ENCODE measurements at places on chromosomes 11 and 22.

- no peak for DNase-seq
Measured at GRCh38 chr22:46829941-46830715, 67.7 kb downstream of the TBC1D22A start.

- DNase-seq, result no peak
Measured at GRCh38 chr11:77214557-77214956, 86.5 kb downstream of the MYO7A start.

- no peak for DNase-seq
Measured at GRCh38 chr11:30113326-30113898, 96.6 kb upstream of the KCNA4 start.

- DNase-seq, result no peak
Measured at GRCh38 chr11:68040957-68041591, 2.2 kb downstream of the TCIRG1 start.

GRCh38 chr11:1825039-1825740 lies 9.6 kb upstream of the SYT8 start:
- no peak for DNase-seq

DNA sequence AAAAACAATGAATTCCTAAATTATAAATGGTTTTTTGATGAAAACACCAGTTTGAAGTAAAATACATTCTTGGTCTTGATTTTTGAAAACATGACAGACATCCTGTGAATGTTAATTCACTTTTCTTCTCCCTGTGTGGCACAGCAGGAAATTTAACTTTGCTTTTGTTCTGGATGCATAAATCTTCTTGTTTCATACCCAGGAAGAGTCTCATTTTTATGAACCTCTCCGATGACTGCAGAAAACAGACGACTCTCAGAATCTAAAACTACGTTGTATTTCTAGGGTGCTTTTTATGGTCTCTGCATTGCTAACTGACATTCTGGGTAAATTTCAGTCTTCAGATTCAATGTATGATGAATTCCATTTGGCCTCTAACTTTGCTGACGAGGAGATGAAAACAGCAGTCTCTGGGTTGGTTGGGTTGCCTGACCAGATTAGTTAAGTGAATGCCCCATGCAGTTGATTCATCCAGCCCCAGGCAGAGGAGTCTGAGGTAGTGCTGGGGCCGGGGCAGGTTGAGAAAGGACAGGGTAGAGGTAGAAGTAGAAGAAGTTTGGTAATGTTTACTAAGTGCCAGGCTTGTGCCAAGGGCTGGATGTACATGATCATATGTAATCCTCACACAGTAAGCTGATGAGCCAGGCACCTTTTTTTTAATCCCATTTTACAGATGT lies 20.1 kb downstream of the TCP11L1 start:
- no peak for DNase-seq

DNA sequence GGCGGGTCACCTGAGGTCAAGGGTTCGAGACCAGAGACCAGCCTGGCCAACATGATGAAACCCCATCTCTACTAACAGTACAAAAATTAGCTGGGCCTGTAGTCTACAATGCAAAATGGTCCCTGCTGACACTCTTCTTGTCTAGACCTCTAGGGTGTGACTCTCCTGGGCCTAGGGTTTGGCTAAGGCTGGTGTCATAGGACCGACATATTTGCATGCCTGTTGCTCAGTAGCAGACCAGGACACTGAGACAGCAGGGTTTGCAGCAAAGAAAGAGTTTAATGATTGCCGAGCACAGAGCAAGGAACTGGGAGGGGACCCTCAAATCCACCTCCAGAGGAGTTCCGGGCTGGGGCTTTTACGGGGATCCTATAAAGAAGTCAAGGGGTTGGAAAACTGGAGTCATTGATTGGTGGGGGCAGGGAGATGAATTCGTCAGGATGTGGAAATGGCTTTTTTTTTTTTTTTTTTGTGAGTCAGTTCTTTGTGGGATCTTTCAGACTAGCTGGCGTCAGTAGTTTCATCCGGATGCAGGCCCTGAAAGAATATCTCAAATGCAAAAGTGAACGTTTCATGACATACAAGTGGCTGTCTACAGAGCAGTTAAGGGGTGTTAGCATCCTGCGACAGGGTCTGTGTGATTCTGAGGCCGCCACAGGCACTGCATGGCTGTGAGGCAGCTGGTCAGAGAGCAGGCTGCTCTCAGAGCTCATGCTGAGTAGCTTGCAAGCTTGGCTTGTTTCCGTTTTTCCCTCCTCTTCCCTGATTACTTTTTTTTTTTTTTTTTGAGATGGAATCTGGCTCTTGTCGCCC lies 27.2 kb upstream of the A4GALT start:
- DNase-seq, result no peak

GRCh38 chr11:14300661-14301304 lies 58.2 kb downstream of the RRAS2 start:
- no peak for DNase-seq

DNA sequence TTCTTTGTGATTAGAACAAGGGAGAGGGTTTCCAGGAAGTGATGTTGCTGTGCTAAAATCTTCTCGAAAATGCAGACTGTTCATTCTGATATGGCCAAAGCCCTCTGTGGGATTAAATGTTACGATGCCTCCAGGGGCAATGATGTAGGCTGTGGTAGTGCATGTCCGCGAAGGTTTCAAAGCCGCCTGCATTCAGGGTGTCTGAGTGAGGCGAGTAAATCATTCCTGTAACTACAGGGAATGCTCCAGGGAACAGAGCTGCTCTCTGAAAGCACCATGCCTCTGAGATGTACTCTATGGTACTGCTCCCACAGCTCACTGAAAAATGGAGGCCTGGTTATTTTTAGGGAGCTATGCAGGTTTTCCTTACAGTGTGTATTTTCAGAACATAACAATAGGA lies 21.2 kb downstream of the PDGFD start:
- DNase-seq, result no peak

DNA sequence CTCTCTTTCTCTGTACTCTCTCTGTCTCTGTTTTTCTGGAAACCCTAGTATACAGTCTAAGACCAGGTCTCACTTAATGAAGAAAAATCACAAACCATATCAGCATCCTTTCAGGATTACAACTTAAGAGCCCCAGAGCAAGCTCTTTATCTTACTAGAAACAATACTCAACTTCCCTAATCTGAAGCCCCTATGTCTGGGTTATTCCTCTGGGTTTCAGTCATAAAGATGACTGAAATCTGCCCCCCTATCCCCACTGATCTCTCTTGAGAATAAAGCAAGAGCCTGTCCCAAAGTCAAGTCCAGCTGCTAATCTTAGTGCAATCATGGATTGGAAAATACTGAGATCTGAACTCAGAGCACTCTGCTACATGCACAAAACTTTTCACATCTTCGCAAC lies 53.9 kb upstream of the PICALM start:
- no peak for DNase-seq

DNA sequence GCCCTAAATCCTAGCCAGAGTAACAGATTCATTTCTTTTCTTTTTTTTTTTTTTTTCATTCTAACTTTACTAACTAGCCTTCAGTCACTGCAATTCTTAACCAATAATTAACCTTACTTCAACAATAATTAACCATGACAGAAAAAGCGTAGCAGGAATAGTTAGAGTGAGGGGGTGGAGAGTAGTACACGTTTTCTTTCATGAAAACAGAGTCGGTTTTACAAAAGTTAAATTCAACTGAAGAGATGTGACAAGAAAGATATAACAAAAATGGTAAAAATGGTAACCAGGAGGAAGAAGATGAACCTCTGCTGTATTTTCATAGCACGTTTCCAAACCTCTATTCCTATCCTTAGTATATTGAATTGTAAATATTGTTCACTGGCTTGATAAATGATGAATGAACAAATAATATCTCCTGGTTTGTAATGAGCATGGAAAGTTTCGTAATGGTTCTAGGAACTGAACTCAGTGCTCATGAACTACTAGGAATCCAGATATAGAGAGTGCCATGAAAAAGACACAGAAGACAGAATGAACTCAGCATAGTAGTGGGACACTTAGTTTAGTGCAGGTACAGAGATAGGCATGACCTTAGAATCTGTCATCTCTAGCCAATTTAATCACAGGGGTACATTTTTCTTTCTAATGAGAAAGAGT lies 116.5 kb upstream of the ANO5 start:
- DNase-seq, result no peak

GRCh38 chr11:76626921-76627401 lies 43.6 kb downstream of the LRRC32 start:
- DNase-seq, result no peak

- DNase-seq, result no peak
Measured at GRCh38 chr11:74025467-74026166, 16.7 kb upstream of the UCP3 start.

DNA sequence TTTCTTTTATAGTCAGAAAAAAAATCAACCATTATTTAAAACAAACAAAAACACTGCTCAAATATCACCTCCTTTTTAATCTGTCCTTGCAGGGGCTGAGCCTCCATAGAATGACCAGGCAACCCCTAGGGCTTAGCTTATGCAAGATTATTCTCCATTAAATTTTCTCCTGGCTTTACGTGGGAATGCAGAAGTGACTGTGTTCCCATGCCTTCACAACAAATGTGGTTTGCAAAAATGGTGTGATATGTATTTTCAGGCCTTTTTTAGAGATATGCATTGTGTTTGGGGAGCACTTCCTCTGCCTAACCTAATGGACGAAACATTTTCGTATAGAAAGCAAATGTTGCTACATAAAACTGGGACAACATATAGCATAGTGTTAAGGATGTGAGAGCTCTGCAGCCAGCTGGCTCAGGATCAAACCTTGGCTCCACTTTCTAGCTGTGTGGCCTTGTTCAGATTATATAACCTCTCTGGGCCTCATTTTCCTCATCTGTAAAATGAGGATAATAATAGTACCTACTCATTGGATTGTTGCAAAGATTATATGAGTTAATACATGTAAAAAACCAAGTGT lies 82.6 kb downstream of the PARVA start:
- DNase-seq, result no peak

- DNase-seq, result no peak
Measured at GRCh38 chr11:5251746-5252145, 2.1 kb upstream of the HBG1 start.

- DNase-seq, result no peak
Measured at GRCh38 chr22:24141586-24141985, 39.7 kb upstream of the SUSD2 start.

- DNase-seq, result no peak
Measured at GRCh38 chr11:95115597-95115996, 26.0 kb downstream of the ENDOD1 start.

- DNase-seq, result no peak
Measured at GRCh38 chr11:61141601-61142028, 19.6 kb downstream of the VPS37C start.

GRCh38 chr11:9095421-9095820 lies 4.0 kb upstream of the SCUBE2 start:
- no peak for DNase-seq

DNA sequence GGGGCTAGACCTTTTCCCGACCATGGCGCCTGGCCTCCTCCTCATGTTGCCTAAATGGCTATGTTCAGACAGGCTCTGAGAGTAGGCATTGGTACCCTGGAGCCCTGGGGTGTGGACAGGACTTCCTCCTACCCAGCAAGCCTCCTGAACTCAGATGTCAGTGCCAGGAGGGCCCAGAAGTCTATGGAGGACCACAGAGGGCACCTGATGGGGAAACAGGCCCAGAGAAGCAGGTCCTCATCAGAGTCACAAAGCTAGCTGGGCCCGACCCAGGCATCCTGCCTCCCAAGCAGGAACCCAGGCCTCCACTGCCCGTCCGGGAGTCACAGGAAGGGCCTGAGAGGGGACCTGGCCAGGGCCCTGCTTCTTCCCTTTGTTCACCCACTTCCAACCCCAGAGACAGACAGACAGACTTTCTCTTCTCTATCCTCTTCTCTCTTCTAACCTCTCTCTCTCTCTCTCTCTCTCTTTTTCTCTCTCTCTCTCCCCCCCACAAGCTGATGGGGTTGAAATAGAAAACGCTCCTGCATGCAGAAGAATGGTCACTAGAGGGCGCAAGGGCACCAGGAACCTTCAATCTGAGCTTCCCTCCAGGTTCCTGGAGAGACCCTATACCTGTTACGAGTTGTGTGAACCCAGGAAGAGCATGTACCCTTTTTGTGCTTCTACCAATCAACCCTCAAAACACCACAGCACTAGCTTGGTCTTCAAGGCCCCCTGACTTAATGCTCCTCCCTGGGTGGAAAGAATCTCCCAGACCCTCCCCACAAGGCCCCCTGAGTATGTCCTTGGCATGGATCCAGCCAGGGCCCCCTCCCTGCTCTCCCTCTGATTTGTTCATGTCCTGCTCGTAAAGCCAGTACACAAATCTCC lies 27.1 kb downstream of the ARAP1 start:
- DNase-seq, result peak; percentile 58

- DNase-seq, result no peak
Measured at GRCh38 chr11:96185220-96185768, 157.7 kb downstream of the MAML2 start.

DNA sequence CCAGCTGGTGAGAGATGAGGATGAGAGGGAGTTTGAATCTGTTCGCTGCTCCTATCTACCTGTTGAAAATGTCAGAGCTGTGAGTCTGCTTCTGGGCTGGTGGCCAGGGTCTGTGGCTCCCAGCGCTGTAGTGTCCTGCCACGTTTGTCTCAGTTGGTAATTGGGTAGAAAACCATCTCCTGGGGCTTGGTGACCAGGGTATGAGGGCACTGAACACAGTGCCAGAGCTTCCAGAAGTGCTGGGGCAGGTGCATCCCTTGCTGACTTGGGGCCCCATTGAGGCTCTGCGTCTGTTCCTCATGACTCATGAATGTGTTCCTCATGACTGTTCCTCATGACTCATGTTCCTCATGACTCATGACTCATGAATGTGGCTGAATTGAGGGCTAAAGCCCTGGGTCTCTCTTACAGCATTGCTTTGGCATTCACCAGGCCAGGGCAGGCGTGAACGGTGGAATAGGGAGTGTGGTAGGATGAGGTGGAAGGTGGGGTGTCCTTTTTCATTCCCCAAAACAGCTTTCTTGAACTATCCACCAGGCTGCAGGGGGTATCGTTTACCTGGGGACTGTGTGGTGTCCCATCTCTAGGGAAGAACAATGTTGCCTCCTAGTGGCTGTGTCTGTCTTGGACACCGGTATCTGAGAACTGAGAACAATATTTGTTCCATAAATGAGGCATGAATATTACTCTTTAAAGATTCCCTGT lies 139.5 kb downstream of the COMMD9 start:
- no peak for DNase-seq

GRCh38 chr11:77141034-77141433 lies 13.0 kb downstream of the MYO7A start:
- DNase-seq, result no peak

DNA sequence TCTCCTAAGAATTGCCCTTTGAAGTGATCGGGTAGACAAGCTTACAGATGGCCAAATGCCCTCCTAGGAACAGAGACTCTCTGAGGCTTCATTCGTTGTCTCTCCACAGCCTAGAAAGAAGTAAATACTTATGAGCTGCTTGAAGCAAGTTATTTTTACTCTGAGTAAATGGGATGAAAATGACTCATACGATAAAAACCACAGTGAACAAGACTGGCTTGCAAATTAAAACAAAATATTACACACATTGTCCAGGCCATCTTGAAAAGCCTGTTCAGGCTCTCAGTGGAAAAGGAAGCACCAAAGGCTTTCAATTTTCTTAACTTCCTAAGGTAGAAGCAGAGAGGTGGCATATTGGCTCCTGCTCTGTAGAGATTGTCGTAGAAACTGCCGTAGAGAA lies 294.2 kb downstream of the NELL1 start:
- no peak for DNase-seq
